ENCODE measurements at places on chromosomes 3 and 15. TPM values are rescaled to one million over a fixed set of nuclear protein-coding genes. Genes with fewer than 3 reads are reported as not detected.

The PTX3 gene
- total RNA-seq = 3.0 TPM

The PSTPIP1 gene
- total RNA-seq = not detected

The HES1 gene
- 44.6 TPM for total RNA-seq

The LAMB2 gene
- 344 TPM for total RNA-seq

The CDHR4 gene
- total RNA-seq = not detected

The ADAMTS9 gene
- total RNA-seq = 7.5 TPM

The KLHL25 gene
- 4.7 TPM for total RNA-seq

The AMT gene
- 5.2 TPM for total RNA-seq

The CHST13 gene
- not detected for total RNA-seq

The ADGRG7 gene
- total RNA-seq = not detected

The AMIGO3 gene
- total RNA-seq = 0.16 TPM

The RETNLB gene
- total RNA-seq = not detected

The TIMP4 gene
- total RNA-seq = 2.9 TPM

The A4GNT gene
- total RNA-seq = not detected

The OR5K2 gene
- not detected for total RNA-seq

The MEGF11 gene
- total RNA-seq = 0.16 TPM

The ATP13A5 gene
- total RNA-seq = not detected

The COL8A1 gene
- total RNA-seq = 118 TPM

The FHIT gene
- total RNA-seq = 6.7 TPM

The IL17RB gene
- total RNA-seq = 0.16 TPM

The C2CD4A gene
- total RNA-seq = not detected

The FAM107A gene
- not detected for total RNA-seq

The IQCF5 gene
- not detected for total RNA-seq

The MME gene
- total RNA-seq = 55.5 TPM
